ENCODE measurements at places on chromosomes 7 and 10.
A peak's percentile ranks its signal among the peaks of the same experiment; 100 is the strongest.

- no peak for DNase-seq
Observed at GRCh38 chr10:36608251-36608650, 517.1 kb upstream of the ANKRD30A start.

DNA sequence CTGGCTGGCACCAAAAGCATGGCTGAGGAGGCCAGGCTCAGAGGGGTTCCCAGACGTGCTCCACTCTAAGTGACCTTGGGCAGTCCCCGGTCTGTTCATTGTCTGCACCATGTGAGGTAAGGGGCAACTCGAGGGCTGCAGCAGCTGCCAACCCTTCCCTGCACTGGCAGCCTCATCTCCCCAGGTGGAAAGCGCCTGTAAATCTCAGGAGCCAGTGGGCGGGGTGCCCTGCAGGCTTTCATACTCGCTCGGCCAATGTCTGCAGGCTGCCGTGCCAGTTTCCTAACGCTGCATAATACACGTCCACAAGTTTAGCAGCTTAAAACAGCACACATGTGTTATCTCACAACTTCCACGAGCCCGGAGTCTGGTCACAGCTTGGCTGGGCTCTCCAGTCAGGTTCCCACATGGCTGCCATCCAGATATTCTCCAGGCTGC, 12.6 kb upstream of the GDF10 start:
- no peak for DNase-seq

- no peak for DNase-seq
Observed at GRCh38 chr7:2522780-2523433, 3.3 kb downstream of the LFNG start.

DNA sequence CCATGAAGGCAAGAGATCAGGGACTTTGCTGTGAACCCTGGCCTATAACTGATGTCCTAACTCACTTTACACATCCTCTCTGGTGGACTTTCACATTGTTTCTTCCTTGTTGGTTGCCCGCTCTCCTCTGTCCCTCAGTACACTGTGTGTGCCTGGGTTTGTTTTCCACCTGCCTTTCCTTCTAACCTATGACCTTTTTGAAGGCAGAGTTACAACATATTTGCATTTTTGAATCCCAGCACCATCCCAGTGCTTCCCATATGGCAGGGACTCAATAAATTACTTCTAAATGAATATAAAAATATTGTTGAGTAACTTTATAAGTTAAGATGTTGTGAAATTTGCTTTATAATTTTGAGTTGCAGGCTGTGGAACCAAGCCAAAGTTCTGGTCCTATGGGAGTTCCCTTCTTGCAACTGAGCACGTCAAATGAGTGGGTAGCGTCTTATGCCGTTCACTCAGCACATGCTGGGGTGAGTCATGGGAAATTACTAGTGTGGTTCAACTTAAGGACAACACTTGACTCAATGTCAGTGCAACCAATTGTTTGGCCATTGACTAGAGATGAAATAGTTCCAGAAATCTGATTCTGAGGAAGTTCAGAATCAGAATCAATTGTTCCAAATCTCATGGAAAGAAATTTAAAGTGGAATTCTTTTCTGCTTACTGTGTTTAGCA, 250.9 kb downstream of the TWIST1 start:
- DNase-seq, result no peak

DNA sequence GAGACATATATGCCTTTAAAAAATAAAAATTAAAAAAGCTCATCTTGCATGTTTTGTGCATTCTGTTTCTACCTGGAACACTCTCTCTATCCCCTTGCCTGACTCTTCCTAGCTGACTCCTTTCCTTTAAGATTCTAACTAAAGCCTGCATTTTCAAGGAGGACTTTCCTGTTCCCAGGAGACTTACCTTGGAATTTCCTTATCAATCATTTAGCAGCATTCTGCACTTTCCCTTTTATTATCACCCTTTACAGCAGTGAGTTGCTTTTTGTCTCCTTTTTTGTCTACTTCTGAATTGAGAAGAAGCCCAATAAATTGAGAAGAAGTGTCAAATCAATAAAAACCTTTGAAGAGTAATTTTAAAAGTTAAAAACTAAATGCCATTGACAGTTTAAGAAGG, 142.2 kb upstream of the TMEM196 start:
- no peak for DNase-seq

DNA sequence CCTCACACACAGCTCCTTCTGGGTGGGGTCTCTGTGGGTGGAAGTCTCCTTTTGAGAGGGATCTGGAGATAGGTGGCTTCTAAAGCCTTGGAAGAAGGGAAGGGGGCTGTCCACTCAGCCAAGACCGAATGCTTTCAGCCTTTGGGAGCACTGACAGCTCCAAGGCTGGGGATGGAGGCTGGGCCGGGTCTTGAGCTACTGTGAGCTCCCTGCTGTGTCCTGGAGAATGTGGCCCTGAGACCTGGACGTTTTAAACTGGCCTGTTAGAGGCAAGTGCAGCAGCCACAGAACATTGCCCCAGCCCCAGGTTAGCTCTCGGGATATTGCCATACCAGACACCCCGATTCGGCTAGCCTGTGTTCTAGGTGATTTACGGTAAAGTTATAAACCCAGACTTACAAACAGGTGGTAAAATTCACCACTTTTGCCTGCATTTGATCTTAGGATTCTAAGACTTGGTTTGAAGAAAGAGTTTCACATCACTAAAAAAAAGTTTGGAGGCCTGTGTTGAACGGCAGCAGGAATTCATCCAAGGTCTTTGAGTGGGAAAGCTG, 548.5 kb upstream of the FOXK1 start:
- no peak for DNase-seq

DNA sequence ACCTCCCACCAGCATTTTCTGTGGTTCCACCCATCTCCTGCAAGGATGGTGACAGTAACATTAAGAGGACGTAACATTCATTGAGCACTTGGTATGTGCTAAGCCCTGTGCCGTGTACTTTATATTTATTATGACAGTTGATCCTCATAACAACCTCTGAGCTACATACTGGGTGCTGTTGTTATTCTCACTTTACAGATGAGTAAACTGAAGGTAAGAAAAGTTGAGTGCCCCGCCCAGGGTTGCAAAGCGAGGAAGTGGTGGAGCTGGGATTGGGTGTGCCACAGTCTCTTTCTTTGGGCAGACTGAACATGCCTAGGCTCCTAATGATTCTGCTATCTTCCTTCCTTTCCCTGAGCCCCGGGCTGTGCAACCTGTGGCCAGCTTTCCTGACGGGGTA, 107.4 kb downstream of the SH3PXD2A start:
- peak; percentile 45 for DNase-seq

- DNase-seq, result no peak
Observed at GRCh38 chr7:134512271-134512670, 15.1 kb upstream of the AKR1B10 start.

GRCh38 chr7:127702938-127703337, 50.9 kb downstream of the SND1 start:
- no peak for DNase-seq

- no peak for DNase-seq
Observed at GRCh38 chr7:15747301-15747700, 60.8 kb upstream of the MEOX2 start.

DNA sequence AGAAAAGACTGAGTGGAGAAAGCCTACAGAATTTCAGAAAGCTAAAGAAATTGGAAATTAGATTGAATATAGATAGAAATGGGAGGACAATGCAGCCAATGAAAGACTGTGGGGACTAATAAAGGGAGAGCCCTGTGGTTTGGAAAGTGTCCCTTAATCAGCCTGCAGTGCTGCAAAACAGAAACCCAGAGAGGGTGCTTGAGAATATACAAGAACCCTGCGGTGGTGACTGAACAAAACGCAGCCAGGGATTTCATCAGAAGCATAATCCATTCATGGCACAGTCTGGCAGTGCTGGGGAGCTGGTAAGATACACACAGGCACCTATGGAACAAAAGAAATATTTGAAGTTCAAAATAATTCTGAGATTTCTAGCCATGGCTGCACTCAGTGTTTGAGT, 19.1 kb downstream of the CEP41 start:
- DNase-seq, result no peak

DNA sequence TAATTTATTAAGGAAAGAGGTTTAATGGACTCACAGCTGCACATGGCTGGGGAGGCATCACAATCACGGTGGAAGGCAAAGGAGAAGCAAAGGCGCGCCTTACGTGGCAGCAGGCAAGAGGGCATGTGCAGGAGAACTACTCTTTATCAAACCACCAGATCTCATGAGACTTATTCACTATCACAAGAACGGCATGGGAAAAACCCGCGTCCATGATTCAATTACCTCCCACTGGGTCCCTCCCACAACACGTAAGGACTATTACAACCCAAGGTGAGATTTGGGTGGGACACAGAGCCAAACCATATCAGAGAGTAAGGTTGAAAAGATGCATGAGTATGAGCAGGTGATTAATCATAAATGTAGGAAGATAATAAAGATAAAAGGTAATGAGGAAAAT, 3.2 kb upstream of the JCAD start:
- no peak for DNase-seq

GRCh38 chr7:16697507-16698199, 51.7 kb downstream of the BZW2 start:
- no peak for DNase-seq

- no peak for DNase-seq
Observed at GRCh38 chr10:91013985-91014384, 93.1 kb upstream of the ANKRD1 start.

- DNase-seq, result no peak
Observed at GRCh38 chr10:75718991-75719390, 287.6 kb downstream of the LRMDA start.

DNA sequence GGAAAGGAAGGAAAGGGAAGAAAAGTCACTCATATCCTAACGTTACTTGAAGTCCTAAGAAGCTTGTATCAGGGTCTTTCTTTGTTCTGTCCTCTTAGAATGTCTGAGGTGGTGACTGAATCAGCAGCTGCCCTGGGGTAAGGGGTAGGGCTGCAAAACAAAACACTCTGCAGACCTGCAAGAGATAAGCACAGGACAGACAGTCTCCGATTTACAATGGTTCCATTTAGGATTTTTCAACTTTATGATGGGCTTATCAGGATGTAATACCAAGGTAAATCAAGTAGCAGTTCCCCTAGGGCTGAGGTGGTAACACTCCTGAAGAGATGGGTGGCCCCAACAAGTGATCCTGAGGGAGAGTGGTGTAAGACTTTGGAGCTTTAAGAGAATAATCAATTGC, 16.5 kb downstream of the KDM7A start:
- DNase-seq, result no peak

DNA sequence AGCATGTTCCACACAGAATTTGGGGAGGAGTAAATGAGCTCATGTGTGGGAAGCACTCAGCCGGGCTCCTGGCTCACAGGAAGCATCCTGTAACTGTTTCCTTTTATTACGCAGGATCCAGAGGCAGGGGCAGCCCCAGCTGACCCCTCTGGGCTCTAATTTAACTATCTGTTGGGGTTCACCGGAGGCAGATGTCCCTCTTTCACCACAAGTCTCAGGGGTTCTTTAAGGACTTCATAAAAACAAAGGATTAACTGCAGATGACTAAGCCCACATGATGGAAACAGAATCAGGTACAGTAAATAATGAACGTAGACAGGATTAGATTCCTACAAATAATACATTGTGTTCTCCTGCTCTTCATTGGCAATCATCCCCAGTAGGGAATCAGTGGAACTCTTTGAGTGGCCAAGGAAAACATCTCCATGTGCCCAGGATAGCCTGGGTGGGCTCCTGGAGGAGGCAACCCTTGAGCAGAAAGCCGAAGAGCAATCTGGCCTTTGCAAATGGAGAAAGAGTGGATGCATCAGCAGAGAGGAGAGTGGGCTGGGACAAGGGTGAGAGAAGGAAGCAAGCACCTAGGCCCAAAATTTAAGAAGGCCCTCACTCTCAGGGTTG, 24.6 kb downstream of the TBXAS1 start:
- no peak for DNase-seq

GRCh38 chr10:103660364-103661197, 167.1 kb downstream of the NEURL1 start:
- DNase-seq, result no peak

- peak; percentile 64 for DNase-seq
Observed at GRCh38 chr10:59625721-59626522, 83.7 kb downstream of the SLC16A9 start.

DNA sequence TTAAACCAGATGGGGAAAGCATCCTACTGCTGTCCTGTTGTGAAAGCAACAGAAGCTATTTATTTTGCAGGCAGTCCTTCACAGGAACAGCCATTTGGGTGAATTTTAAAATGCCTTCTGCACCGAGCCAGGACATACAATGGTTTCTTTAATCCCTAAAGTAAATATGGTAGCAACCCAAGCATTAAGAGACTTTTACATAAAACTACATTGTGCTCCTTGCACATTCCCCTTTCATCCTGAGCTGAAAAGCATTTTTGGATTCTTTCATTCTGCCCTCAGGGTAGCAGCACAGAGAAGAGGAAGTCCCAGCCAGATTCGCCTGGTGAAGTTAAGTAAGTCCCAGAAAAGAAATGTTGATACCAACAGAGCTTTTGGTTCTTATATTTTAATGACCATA, 84.0 kb upstream of the FAM3C start:
- DNase-seq, result no peak

- DNase-seq, result no peak
Observed at GRCh38 chr7:108045154-108045553, 42.2 kb upstream of the LAMB1 start.

DNA sequence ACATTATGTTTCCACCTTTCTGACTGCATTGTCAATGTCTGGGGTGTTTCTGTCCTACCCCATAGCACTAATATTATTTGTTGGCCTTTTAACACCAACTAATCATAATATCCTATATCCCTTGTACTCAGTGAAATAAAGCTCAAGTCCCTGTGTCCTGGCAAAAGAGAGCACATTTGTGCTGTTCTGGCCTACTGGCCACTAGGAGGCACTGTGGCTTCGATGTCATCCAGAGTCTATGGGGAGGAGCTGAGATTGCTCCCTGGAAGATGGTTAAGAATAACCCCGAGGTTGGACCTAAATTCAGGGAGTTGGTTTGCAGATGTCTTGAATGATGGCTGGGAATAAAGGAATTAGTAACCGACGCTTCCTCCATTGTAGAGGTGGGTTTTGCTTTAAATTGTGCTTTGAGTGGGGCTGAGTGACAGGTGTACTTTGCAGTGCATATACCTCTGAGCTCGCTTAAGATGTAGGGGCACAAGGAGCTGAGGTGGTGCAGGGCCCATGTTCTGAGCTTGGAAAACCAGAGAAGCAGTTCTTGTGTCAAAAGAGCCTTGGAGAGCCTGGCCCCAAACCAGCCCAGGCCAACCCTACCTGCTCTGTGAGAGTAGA, 191.2 kb upstream of the PRSS1 start:
- peak; percentile 48 for DNase-seq

DNA sequence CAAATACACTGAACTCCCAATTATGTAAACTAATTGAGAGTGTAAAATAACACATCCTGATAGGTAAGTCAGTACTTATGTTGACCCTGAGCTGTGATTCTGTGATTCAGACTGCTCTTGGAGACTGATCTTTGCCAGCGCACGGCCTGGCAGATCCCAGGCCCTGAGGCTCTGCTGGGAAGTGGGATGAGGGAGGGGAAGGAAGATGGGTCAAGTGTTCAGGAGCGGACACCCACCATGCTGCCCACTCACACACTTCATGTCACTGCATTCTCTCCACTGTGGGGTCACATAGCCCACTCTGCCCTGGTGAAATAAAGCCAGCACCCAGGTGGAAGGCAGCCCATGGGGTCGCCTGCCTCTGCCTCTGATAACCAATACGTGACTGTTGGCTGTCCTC, 226.2 kb downstream of the TNS3 start:
- no peak for DNase-seq

- no peak for DNase-seq
Observed at GRCh38 chr7:122310119-122311021, 5.8 kb upstream of the FEZF1 start.

Data from CD4-positive, alpha-beta T cell treated with Interleukin-15 for 4 hours (primary cell).